ENCODE measurements at places on chromosomes 2 and 18.
A peak's percentile ranks its signal among the peaks of the same experiment; 100 is the strongest.

GRCh38 chr2:239252393-239252792, 148.4 kb downstream of the HDAC4 start:
- no peak for DNase-seq

- peak; percentile 23 for DNase-seq
Measured at GRCh38 chr2:99880148-99880963, 262.0 kb downstream of the AFF3 start.

- no peak for DNase-seq
Measured at GRCh38 chr18:34771958-34772357, 61.9 kb downstream of the DTNA start.

- DNase-seq: no peak
Measured at GRCh38 chr2:217935235-217935879, 67.4 kb downstream of the TNS1 start.

DNA sequence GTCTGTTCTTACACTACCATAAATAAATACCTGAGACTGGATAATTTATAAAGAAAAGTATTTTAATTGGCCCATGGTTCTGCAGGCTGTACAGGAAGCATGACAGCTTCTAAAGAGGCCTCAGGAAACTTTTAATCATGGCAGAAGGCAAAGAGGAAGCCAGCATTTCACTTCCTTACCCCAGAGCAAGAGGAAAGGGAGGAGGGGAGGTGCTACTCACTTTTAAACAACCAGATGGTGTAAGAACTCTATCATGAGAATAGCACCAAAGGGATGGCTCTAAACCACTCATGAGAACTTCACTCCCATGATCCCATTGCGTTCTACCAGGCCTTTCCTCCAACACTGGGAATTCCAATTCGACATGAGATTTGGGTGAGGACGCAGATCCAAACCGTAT, 344.4 kb upstream of the SLC39A10 start:
- no peak for DNase-seq

- no peak for DNase-seq
Measured at GRCh38 chr2:31231571-31232302, 2.2 kb upstream of the EHD3 start.

Measured in GM04503 (cell line).